Gastrocnemius medialis (tissue), 4 donors: ENCODE measurements at places on chromosomes 16 and 17. TPM values are rescaled to one million over a fixed set of nuclear protein-coding genes. Genes with fewer than 3 reads are reported as not detected.

Gene CHST4
- total RNA-seq: not detected

Gene KLHL10
- total RNA-seq: 0.31 TPM

Gene EME1
- total RNA-seq: 0.95 TPM

Gene SLC13A2
- total RNA-seq: 0.34 TPM

Gene TNP2
- not detected for total RNA-seq

Gene ANKS3
- 8.1 TPM for total RNA-seq

Gene CACNA1G
- total RNA-seq: 0.10 TPM

Gene CORO6
- total RNA-seq: 640 TPM

Gene EPX
- not detected for total RNA-seq

Gene TCAP
- 1,768 TPM for total RNA-seq

Gene NAGS
- 0.31 TPM for total RNA-seq
